ENCODE measurements at places on chromosomes 3 and 15.
A peak's percentile ranks its signal among the peaks of the same experiment; 100 is the strongest.

- peak; percentile 89 for DNase-seq
Observed at GRCh38 chr3:114290911-114291901, 2.6 kb upstream of the TIGIT start.

DNA sequence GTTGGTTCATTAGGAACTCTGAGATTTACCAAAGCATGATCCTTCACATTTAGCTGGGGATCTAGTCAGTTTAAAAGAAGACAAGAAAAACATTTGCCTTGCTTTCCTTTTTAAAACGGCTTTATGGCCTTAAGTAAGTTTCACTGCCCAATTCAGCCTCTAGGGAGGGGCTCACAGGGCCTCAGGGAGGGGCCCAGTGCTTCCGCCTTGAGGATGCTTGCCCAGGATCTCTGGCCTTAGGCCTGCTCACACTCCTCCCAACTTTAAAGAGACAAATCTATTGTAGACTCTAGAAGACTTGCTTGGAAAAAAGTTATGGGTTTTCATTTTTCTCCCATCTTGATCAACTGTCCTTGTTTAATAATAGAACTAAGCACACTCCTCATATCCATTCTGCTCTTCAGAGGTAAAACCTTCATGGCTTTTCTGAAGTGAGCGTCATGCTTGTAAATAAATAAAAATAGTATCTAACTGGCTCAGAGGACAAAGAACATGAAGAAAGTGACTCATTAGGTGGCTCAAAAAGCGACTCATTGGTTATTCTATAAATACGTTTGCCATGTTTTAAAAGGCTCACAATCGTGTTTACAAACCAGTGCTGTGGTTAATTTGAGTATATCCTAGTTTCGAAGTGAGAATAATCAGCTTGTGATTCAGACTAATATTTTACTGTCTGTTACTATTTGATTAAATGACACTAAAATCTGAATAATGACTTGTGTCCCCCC lies 13.7 kb downstream of the PDHB start:
- no peak for DNase-seq

GRCh38 chr3:99875581-99875928 lies 57.9 kb downstream of the CMSS1 start:
- DNase-seq, result no peak

DNA sequence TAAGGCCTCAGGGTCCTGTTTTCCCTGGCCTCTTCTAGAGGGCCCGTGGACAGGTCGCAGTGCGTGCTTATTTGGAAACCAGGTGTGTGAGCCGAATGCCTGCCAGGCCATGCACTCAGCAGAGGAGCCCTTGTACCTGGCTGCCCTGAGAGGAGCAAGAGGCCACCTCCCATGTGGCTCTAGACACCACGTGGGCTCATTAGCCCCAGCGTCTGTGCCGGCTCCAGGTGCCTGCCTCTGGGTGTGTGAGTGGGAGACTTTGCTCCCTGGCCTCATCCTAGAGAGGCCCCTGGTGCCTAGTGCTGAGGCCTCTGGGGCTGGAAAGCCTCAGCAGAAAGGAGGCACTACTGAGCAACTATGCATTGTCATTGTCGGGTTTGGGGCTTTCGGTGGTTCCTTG lies 50.4 kb downstream of the KLF13 start:
- no peak for DNase-seq

GRCh38 chr3:9179826-9180763 lies 69.4 kb downstream of the SRGAP3 start:
- peak; percentile 18 for DNase-seq

DNA sequence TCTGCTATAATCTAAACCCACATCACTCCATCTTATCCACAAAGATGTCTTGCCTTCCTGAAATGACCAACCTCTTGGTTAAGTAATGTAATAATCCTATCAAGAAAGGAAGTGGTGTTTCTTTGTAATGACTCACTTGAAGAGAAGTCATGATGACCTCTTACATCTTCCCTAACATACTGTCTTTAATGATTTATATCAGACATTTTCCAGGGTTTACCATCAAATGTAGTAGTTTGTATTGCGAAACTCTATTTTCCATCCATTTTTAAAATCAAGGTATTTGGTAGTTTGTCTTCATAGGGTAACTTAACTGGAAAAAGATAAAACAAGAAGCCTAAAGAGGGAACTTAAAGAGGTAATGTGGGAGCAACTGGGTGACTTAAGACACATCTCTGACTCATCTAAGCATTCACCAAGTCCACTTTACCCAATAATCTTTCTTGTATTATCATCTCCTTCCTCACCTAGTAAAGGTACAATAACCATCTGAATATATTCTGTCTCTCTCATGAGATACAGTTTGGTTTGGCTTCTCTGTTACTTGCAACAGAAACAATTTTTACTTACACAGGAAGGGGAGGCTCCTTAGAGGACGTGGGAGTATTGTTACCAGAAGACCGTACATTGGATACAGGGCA lies 5.7 kb upstream of the MAPK6 start:
- DNase-seq, result no peak

- no peak for DNase-seq
Observed at GRCh38 chr15:59244337-59244736, 37.7 kb downstream of the LDHAL6B start.

DNA sequence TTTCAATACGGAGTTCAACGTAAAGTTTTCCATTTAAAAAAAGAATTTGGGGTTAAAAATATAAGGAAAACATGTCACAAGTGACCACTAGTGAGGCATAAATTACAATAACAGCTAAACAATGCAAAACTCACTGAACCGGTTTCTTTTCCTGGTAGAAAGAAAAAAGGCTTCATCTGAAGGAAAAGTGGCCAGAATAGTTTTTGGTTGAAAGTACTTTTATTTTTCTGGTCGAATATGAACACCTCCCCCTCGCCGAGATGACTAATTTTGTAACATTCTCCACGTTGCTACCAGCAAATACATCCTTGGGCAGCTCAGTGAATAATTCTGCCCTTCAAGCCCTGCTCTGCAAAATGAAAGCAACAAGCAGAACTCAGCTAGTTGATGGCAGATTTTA lies 3.9 kb upstream of the SRGAP3 start:
- no peak for DNase-seq

GRCh38 chr3:129619726-129620162 lies 13.3 kb upstream of the PLXND1 start:
- no peak for DNase-seq

DNA sequence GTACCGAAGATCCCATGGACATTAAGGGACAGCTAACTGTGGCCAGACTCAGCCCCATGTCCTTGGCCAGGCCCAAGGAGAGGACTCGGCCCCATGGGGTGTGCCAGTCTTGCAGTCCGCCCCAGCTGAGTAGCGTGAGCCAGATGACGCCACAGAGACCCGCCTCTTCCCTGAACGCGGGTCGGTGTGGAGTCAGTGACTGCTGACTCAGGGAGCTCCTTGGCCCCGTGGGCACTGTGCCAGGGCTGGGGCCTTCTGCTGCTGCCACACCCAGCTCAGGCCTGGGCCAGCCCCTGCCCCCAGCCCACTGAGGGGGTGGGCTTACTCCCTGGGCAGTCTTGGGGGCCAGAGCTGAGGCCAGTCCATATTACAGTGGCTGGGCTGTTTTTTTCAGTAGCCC lies 52.8 kb downstream of the PLXNA1 start:
- no peak for DNase-seq

DNA sequence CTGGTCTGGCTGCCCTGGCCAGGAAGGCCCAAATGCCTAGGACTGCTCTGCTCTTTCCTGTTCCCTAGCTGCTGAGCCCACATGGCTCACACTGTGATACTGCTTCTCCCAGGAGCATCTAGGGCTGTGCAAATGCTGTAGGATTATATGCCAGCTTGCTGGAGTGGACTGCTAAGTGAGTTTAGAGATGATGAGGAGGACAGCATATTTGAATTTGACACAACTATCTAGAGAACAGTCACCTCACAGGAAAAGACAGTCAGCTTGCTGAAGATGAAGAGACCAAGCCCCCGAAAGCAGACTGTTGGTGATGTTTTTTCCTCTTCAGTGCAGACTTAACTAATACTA lies 39.2 kb downstream of the CLEC3B start:
- DNase-seq, result no peak

GRCh38 chr15:28117432-28117990 lies 18.4 kb upstream of the OCA2 start:
- no peak for DNase-seq

DNA sequence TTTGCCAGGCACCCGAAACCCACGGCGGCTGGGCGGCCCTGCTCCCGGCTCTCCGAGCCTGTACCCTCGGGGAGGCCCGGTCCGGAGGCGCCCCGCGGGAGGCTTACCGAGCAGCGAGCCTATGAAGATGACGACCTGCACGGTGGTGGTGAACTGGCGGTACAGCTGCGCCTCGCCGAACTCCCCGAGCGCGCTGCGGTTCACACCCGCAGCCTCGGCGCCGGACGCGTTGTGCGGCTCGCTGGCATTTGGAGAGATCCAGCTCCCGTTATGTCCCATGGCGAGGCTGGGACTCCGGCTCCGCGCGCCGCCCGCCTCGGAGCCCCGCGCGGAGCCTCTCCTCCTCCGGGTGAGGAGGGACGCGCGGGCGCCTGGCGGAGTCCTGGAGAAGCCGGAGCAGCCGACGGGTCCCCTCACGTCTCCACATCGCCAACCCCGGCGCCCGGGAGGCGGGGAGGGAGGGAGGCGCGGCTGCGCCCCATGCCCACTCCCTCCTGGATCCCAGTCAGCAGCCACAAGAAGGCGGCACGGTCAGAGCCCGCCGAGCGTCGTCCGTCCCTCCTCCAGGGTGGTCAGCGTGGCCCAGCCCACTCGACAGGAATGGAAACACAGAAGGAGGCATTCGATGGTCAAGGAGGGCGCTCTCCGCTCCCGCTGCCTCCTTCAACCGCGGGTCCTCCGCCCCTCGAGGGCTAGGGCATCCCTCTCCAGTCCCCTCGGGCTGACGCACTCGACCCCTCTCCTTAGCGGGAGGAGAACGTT lies at the start of gene GPR176:
Gene GPR176 (minus strand): TSS at position 519 of the 762 bp plus-strand sequence. CDS start 240 bp downstream, at position 279.
- peak; percentile 37 for DNase-seq

GRCh38 chr15:77024273-77025082 lies 29.6 kb downstream of the PSTPIP1 start:
- peak; percentile 75 for DNase-seq

- DNase-seq, result no peak
Observed at GRCh38 chr3:72475258-72476138, 372.7 kb downstream of the SHQ1 start.

DNA sequence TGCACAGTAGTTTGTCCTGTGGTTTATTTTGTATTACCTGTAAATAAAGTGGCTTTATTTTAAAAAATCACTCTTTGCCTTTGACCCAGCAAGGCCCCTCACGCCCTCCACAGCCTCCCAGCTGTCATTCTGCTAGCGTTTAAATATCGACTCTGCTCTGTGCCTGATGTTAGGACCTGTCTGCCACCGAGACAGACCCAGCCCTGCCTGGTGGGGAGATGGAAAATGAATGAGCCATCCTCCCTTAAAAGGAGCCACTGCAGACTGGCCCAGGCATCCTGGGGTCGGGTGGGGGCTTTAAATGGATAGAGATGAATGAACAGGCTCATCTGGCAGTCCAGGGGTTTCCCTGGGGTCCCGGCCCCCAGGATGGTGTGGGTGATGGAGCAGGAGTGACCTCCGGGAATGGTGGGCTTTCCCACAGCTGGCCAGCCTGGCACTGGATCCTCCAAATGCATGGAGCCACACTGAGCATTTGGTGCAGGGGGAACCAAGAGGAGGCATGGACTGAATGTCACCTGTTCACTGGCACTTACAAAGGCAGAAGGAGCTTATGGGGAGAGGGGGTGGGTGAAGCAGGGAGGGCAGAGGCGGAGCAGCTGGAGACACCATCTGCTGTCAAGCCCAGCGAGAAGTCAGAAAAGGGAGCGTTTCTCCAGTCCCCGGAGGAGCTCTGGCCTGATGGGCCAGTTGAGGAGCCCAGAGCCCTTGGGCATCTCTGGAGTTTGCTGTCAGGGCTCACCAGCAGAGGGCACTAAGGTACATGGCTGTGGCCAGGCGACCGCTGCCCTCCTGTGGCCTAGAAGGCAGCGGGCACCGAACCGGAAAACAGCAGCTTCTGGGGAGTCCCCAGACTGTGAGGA lies 11.9 kb downstream of the GRM2 start:
- DNase-seq, result peak; percentile 61

GRCh38 chr3:102444101-102444500 lies 9.3 kb downstream of the ZPLD1 start:
- no peak for DNase-seq

GRCh38 chr15:33926260-33926659 lies 42.0 kb upstream of the CHRM5 start:
- DNase-seq, result no peak

- DNase-seq, result no peak
Observed at GRCh38 chr3:106116733-106117489, 248.1 kb upstream of the CBLB start.

- DNase-seq, result no peak
Observed at GRCh38 chr3:37675833-37676596, 185.7 kb upstream of the CTDSPL start.

- no peak for DNase-seq
Observed at GRCh38 chr3:48218537-48218936, 4.8 kb upstream of the CAMP start.

DNA sequence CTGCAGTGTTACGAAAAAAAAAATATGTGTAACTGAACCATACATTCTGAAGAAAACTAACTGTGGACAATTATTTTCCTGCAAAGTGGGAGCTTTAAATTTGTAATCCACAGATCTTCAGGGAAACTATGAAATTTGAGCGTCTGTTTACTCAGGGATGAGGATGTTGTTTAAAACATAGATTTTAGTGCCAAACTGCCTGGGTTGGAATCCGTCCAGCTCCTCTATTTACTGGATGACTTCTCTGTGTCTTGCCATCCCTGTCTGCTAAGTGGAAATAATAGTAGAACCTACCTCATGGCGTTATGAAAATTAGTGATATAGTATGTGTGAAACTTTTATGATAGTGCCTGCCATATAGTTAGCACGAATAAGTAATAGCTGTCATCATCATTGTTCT lies 666.5 kb downstream of the SQOR start:
- DNase-seq, result no peak

GRCh38 chr3:169344465-169344864 lies 319.0 kb downstream of the MECOM start:
- no peak for DNase-seq

DNA sequence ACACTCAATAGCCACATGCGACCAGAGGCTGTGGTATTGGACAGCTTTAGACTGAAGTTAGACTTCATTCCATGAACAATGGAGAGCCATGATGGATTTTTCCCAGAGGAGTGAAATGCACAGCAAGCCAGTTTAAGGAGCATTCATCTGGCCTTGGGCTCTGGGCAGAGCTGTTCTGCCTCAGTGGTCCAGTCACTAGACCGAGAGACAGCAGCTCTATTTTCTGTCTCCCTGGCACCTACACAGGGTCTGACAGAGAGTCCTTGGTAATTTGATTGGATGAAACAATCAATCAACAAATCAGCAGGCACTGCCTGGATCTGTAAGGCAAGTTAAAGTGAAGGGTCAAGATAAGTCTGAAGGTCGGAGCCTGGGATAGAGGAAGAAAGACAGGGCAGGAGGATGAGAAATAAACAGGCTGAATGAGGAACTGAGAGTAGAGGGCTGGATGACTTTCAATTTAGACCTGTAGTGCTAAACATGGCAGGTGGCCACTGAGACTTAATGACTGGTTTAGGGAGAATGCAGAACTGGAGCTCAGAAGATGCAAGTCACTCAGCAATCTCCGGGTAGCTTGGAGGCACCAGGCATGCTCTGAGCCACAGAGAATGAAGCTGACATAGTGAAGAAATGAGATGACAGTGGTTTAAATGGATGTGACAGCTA lies 98.5 kb upstream of the SLC25A36 start:
- no peak for DNase-seq

GRCh38 chr15:79897380-79897678 lies 515 bp upstream of the MTHFS start:
- no peak for DNase-seq

- no peak for DNase-seq
Observed at GRCh38 chr3:102304550-102304949, 130.3 kb upstream of the ZPLD1 start.

Data from CD4-positive, alpha-beta T cell treated with Interleukin-6 for 4 hours (primary cell).